ENCODE measurements at places on chromosomes 3 and 15.

GRCh38 chr3:196988241-196989029, 19.8 kb upstream of the PIGZ start:
- peak; percentile 72 for DNase-seq

DNA sequence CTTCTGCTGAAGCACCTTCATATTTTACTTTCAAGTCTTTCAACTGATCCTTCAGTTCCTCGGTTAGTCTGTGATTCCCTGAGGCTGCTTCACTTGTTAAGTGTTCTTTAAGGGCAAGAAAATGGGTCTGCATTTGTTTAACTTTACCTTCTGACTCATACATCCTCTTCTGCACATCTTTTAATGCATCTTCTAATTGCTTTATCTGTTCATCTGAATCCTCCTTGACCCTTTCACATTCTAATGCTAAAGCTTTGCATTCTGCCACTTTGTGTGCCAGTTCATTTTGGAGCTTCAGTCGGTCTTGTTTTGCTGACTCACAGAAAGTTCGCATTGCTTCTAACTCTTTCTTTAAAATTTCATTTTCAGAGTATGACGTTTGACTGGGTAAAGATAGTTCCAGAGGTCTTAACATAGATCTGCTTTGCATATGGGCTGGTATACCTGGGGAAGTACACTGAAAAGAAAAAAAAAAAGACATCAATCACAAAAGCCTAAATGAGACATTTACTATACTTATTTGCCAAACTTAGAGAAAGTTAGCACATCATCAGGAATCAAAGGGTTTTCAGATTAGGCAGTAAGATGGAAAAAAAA, 94.3 kb downstream of the UACA start:
- DNase-seq = no peak

- DNase-seq = no peak
These were observed 90.2 kb downstream of the DNAJB8 start for GRCh38 chr3:128376516-128376915.

DNA sequence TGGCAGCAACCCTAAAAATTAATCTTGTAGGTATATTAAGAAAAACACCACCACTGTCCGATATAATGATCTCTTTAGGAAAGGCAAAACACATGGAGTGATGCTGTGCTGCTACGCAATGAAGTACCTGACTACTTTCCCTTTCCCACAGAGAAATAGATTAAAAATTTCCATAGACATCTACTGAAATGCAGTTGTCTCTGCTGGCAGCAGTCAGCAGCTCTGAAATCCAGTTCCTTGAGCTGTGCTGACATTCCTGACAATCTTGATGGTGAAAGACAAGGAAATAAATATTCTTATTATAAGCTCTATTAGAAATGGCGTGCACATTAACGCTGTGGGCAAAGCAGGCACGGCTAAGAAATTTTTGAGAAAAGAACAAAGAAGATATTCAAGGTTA, 287.6 kb downstream of the IL5RA start:
- no peak for DNase-seq

DNA sequence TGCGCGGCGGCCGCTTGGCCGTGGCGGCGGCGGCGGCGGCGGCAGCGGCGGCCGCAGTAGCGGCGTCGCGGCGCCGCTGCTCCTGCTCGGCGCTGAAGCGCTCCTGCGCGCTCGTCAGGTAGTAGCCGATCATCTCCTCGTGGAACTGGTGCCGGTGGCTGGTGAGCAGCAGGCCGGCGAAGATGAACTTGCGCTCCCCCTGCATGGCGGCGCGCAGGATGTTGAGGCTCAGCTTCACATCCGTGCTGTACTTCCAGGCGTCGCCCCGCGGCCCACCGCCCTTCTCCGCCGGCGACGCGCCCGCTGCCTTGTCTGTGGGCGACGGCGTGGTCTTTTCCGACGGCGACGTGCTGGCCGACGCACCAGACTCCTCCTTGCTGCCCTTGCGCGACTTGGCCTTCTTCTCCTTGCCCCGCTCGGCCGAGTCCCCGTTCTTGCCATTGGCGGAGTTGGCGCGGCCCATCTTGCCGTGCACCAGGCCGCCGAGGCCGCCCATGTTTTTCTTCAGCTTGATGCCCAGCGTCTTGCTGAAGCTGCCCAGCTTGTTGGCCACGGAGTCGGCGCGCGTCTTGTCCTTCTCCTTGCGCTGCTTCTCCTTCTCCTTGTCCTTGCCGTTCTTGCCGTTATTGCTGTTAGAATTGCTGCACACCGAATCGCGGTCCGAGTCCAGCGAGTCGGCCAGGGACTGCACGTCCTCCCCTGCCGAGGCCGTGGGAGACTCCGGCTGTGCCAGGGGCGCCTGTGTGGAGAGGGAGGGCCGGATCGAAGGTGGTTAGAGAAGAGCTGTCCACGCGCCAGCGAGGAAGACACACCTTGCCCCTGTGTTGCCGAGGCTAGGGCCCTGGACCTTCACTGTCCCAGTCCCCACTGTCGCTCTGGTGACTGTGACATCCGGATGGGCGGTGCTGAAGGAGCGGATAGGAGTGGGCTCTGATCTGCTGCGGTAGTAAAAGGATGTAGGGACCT, 157.6 kb downstream of the KLF13 start:
- no peak for DNase-seq

DNA sequence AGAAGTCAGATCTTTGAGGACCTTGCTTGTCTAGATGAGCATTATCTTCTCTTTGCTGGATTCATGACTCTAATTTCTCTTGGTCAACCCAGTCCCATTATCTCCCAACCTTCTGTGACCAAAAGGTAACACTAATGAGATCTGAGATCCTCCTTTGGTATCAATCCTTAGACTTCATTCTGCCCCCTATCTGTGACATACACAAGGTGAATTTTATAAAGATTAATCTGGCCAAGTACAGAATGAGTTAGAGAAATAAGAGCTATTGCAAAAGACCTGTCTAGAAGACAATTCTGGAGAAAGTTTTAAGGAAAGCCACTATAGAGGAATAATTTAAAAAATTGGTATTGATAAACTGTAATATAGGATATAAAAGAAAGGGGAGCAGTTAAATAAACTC, 113.8 kb upstream of the KCNMB2 start:
- no peak for DNase-seq

DNA sequence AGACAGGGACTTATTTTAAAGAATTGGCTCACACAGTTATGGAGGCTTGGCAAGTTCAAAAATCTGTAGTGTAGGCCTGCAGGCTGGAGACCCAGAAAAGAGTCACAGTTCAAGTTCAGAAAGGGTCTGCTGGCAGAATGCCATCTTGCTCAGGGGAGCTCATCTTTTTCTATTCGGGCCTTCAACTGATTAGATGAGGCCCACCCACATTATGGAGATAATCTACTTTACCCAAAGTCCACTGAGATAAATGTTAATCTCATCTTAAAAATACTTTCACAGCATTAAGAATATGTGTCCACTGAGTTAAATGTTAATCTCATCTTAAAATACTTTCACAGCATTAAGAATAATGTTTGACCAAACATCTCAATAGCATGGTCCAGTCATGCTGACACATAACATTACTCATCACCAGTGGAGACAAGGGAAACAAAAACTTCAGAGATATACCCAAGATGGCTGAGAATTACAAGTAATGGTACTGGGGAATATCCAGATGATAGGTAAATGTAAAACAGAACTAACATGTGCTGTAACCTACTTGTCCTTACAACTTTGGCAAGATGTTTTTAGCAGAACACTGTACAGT, 74.3 kb upstream of the STAC start:
- DNase-seq = no peak

DNA sequence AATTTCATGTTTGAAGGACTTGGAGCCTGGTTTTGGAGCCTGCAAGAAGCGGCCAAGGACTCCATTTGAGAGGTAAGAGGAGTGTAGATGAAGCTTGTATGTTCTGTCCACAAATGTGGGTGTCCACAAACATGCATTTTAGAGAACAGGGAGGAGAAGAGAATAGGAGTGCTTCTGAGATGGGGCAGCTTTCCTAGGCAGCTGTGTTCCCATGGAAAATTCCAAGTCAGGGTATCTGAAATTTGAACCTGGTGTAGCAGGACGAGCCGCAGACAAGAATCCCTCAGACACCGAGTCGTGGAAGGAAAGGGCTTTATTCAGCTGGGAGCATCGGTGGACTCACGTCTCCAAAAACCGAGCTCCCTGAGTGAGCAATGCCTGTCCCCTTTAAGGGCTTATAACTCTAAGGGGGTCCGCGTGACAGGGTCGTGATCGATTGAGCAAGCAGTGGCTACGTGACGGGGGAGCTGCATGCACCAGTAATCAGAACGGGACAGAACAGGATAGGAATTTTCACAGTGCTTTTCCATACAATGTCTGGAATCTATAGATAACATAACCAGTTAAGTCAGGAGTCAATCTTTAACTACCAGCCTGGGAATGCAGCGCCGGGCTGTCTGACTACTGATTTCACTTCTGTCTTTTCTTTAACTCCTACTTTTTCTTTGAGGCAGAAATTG, 71.4 kb upstream of the WDR72 start:
- no peak for DNase-seq

GRCh38 chr15:79924379-79924778, 27.6 kb upstream of the MTHFS start:
- DNase-seq = no peak

- no peak for DNase-seq
These were observed 129.2 kb upstream of the CBLB start for GRCh38 chr3:105997800-105998526.

- no peak for DNase-seq
These were observed 382 bp upstream of the POMGNT2 start for GRCh38 chr3:43106293-43106628.

DNA sequence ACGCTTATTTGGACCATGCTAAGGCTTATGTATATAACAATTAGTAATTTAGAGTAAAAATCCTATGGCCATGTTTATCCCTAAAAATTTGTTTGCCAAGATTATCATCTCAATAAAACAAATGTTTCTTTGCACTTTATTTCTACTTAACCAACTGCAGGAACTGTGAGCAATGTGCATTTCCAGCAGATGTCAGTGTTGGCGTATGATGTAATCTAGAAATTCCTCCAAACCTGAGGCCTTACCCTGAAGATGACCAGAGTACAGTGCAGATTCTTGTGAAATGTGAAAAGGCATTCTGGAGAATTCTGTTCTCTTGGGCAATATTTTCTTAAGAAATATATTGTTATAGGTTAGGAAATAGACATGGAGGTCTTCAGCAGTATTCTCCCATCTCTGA, 205.9 kb downstream of the MBNL1 start:
- peak; percentile 81 for DNase-seq

DNA sequence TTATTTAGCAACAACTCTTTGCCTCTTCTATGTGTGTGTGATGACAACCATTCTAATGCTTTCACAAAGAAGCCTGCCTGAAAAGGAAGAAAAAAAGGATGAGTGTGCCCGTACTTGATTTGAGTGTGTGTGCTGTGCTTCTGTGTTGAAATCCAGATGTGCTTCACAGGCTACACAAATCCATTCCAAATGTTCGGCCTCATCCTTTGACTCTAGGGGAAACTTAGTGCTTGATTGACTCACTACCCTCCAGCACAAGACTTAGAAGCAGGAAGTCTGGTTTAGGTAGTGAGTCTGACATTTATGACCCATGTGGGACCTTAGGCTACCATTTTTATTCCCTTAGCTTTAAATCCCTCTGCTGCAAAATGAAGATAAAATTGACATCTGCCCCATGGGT, 108.8 kb upstream of the PLAAT1 start:
- no peak for DNase-seq

DNA sequence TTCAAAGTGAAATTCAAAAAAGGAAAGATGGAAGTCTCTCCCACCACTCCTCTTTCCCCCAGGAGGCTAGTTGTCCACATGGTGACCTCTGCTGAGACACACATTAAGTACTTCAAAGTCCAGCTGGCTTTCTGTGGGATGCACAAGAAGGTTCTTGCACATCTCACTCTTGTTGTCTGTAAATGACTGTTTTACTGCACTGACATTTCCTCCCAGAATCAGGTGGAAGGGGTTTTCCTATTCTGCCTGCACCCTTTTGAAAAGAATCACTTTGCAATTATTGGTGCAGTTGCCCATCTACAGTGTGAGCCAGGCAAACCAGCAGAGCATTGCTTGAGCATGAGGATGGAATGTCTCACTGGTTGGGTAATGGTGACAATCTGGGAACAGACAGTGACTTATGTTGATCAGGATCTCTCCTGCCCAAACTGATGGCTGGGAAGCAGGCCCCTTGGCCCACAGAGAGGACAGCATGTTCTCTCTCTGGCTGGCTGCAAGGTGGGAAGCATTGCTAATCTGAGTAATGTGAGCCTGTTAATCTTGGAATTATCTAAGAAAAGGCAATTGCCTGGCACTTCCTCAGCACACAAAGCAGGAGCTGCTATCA, 347.7 kb upstream of the SATB1 start:
- DNase-seq = no peak

DNA sequence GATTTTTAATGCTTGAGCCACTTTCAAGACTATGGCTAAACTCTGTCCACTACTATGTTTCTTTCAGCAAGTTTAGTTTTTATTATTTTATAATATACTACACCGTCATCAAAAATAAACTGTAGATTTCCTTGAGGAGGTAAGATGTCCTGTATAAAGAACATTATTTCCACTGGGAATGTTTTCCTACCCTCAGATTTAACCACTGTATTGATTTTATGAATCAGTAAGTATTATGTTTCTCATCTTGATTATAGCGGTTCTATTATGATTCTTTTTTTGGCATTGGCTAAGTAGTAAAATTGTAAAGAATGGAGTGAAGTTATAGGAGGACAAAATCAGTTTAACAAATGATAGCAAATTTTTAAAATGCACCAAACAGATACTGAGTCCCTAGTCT, 44.4 kb downstream of the ADAM10 start:
- DNase-seq = no peak

DNA sequence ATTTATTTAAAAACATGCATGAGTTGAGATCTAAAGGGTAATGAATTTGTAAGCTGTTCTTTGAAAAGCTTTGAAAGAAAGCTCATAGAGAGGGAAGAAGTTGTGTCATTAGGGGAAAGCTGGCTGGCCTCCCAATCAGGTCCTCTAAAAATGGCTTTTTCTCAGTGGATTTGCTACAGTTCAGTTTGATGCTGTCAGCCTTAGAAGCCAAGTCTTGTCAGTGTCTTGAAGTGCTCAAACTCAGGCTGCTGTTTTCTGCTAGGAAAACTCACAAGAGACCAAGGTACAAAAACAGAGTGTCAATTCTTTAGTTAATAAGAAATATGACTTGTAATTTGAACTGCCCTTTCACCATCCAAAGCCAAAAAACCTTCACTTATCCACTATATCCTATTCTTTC, 243.8 kb downstream of the OTOL1 start:
- DNase-seq = no peak

- no peak for DNase-seq
These were observed 1090.2 kb downstream of the PLOD2 start for GRCh38 chr3:145070795-145071194.

All from NCI-H526 (cell line).